Right ventricle myocardium superior (tissue), 1 donor: ENCODE measurements at places on chromosomes 12 and 14. TPM values are rescaled to one million over a fixed set of nuclear protein-coding genes. Genes with fewer than 3 reads are reported as not detected.

RASAL1 gene
- not detected for total RNA-seq

KCNA5 gene
- total RNA-seq, result 3.1 TPM

LTB4R gene
- total RNA-seq, result 1.8 TPM

IL31 gene
- not detected for total RNA-seq

DNA sequence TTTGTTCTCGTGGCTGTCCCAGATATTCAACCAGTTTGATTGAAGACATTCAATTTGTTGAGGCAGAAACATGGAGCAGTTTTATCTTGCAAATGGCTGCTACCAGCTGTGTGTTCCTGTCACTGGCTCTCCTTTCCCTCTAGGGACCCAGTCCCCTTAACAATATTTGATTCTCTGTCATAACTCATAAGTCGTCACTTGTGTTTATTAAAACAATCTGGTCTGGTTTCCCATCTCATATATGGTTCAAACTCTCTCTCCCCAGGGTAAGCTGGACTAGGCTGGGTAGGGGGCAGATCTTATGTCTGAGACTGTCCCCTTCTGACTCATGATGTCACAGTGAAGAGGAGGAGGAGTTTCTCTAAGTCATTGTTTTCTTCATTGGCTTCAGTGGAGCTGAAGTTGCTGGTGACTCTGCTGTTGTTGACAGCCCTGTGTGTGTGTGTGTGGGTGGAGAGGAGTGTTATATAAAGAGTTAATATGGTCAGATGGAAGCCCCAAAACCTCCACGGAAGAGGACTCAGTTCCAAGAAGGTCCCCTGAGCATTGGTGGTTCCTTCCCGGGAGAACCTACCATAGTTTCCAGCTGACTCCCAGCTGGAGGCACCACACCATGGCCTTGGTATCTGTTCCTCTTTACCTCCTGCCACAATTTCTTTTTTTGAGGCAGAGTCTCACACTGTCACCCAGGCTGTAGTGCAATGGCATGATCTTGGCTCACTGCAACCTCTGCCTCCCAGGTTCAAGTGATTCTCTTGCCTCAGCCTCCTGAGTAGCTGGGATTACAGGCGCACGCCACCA, 16.1 kb upstream of the GNG2 start:
- DNase-seq, result no peak

- DNase-seq, result no peak
Observed at GRCh38 chr12:130114952-130115351, 47.3 kb upstream of the FZD10 start.

GRCh38 chr14:92982956-92983355, 60.0 kb downstream of the CHGA start:
- peak; percentile 15 for DNase-seq

DNA sequence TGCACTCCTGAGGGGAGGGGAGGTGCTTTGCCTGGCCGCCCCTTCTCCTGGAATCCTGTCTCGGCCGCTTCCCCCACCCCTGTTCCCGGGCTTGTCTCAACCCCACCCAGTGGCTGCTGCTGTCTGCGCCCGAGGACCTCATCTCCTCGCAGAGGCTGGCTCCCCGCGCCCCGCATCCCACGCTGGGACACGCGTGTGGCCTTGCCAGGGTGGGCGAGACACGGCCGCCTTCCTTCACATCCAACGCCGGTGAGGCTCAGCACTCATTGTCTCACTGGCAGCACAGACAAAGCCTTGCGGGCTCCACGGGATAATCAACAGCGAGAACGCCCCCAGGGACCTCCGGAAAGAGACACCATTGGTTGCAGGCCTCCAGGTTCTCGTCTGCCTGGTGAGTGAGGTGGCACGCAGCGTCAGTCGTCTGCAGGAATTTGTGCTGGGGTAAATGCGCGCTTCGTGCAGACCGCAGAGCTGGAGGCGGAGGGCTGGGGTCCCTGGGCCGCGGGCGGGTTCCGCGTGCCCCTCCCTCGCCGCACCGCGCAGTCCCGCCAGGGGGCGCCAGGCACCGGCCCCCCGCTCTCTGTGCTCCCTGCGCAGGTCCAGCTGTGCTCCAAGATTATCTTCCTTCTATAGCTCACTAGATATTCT, 26.8 kb downstream of the CCDC177 start:
- DNase-seq, result no peak

DNA sequence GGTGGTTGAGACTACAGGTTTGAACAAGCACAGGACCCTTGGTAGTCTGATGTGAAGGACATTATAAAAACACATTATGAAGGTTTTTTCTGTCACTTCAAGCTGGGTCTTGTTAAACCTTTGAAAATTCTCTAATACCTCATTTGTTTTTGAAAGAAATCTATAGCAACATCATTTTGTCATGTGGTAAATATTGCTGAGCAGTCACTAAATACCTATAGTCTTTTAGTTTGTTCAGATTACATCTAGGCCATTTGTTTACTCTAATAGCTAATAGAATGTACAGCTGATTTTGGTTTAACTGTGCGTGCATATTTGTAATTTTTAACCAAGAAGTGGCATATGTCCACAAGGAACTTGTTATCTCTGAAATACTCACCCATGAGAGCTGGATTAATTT, 2.9 kb downstream of the PPM1A start:
- DNase-seq, result no peak

GRCh38 chr12:107497231-107497630, 188.4 kb upstream of the PWP1 start:
- DNase-seq, result no peak

- DNase-seq, result peak; percentile 73
Observed at GRCh38 chr14:68977718-68978171, 1.4 kb downstream of the ACTN1 start.

GRCh38 chr12:132270969-132271754, 58.2 kb downstream of the GALNT9 start:
- no peak for DNase-seq

DNA sequence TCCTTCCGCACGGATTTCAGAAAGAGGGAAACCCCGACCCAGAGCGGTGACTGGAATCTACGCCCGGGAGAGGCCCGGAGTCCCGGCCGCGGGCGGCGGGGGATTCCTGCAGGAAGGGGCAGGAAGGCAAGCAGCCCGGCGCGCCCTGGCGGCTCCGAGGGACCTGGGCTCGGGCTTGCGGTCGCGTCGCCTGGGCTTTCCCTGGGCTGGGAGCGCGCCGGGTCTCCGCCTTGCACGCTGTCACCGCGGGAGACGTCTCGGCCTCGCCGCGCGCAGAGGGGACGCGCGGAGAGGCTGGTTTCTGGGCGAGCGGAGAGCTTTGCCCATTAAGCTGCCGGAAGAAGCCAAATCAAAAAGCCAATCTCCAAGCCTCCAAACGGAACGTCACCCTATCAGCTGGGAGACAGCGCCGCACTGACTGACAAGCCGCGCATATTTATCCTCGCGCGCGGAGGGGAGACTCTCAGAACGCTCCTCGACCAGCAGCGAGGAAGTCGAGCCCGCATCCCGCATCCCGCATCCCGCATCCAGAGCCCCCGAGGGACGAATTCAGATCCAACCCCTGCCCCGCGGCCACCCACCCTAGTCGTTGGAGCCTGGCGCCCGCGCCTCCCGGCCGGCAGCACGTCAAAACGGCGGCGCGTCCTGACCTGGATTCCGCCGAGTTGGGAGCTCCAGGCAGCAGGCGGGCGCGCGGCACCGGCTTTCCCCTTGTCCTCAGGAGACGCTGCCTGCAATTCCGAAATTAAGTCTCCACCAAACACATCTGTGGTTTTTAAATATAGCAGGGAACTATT, at the start of gene SLC8A3:
Gene SLC8A3, minus strand, starts transcription at position 293 of the 797 bp plus-strand sequence. CDS start 20,529 bp downstream, outside the sequence.
- peak; percentile 48 for DNase-seq

DNA sequence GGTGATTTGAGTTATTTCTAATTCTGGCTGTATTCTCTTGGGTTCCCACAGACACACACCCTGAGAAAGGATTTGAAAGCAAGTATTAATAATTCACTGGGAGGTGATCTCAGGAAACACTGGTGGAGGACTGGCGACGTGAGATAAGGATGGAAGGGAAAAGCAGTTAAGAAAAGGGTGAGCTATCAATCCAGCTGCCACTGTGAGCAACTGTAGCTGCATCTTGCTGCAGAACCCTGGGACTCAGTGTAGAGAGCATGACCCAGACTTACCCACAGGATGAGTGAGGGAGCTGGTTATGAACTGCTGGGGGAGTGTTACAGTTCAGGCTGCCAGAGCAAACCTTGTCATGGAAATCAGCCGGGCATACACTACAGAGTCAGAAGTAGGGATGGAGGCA, 71.9 kb downstream of the RESF1 start:
- DNase-seq, result no peak

- DNase-seq, result no peak
Observed at GRCh38 chr12:11861864-11862600, 208.7 kb upstream of the BCL2L14 start.

DNA sequence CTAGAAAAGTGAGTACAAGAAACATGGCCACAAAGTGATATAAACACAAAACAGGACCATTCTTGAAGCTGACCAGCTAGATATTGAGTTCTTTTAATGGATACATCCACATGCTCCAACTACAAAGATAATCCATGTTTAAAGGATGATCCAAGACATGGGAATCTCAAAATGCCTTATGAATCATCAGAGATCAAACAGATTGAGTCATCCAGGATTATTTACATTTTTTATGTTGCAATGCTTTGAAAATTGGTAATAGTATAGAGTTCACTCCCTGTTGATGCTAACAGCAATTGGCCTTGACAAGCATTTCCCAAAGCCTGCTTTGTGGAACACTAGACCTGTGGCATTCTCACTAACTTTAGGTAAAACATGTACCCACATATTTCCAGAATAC, 293.0 kb upstream of the TBX3 start:
- DNase-seq, result no peak

DNA sequence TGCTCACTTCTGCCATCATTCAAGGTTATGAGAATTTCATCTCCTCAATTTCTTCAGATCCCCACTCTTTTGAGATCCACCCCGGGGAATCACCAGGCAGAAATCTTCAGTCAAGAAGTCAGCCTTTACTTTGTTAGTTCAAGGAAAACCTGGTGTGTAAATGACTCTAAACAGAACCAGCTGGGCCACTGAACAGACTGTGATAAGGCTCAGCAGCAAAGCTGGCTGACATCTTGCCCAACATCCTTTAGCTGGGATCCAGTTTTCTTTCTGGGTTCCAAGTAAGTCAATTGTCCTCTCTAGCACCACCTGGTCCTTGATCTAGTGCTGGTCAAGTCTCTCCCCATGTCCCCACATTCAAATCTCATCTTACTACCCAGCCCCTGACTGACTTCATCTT, 11.6 kb downstream of the CLMN start:
- no peak for DNase-seq

DNA sequence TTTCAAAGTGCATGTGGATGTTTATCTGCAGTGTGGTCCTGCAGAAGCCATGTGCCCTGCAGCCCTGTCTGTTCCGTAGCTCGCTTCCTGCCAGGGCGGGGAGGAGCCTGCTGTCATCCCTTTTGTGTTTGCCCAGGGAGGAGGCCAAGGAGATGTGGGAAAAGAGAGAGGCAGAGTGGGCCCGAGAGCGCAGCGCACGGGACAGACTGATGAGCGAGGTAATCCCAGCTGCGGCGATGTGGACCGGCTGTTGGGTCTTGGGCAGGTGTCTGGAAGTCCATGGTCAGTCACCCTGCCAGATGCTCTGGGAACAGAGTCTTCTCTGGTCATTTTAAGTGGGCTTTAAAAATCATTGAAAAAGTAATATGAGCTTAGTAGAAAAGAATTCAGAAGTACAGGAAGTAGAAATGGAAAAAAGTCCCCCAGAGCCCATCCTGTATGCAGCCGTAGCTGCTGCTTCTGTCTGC, 12.8 kb downstream of the TCHP start:
- no peak for DNase-seq

GRCh38 chr14:51081209-51081608, 13.7 kb downstream of the TRIM9 start:
- DNase-seq, result no peak

DNA sequence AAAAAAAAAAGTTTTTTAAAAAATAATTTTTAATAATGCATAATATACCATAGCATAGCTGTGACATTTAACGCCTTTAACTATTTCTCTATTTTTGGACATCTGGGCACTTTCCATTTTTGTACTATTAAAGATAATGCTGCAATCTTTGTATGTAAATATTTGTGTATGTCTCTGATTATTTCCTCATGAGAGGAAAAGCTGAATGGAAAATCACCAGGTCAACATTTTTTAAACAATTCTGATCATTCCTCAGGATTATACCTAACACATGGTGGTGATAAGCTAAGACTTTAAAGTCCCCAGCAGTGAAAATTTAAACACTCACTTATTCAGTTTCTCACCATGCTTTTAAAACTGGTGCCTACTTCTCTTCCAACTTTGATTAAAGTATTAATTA, 31.3 kb upstream of the NR1H4 start:
- DNase-seq, result no peak

DNA sequence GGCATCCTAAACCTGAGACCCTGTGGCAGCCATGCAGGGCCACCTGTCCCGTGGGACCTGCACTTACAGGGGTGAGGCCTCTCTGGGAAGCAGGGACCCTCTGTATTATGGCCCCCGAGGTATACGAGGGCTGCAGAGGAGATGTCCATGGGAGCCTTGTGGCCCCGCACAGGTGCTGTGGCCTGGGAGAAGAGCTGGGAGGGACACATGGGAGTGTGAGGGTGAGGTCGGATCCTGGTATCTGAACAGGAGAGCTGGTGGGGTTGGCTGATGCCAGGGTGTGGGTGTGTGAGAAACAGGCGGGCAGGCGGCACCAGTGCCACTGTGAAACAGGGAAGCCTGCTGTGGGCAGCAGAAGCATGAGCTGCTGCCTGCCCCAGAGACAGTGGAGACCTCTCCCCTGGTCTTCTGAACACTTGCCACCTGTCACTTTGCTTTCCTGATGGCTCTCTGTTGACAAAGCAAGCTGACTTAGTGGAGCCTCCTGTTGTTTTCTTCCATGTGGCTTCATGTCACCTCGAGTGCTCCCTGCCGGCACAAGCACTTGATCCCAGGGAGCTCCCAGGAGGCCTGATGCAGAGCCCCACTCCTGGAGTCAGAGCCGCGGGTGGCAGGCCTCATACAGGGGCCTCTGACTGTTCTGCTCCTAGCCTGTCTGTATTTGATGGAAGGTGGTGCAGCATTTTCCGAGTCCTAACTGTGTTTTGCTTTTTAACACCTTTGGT, 19.8 kb upstream of the AMN start:
- DNase-seq, result no peak

DNA sequence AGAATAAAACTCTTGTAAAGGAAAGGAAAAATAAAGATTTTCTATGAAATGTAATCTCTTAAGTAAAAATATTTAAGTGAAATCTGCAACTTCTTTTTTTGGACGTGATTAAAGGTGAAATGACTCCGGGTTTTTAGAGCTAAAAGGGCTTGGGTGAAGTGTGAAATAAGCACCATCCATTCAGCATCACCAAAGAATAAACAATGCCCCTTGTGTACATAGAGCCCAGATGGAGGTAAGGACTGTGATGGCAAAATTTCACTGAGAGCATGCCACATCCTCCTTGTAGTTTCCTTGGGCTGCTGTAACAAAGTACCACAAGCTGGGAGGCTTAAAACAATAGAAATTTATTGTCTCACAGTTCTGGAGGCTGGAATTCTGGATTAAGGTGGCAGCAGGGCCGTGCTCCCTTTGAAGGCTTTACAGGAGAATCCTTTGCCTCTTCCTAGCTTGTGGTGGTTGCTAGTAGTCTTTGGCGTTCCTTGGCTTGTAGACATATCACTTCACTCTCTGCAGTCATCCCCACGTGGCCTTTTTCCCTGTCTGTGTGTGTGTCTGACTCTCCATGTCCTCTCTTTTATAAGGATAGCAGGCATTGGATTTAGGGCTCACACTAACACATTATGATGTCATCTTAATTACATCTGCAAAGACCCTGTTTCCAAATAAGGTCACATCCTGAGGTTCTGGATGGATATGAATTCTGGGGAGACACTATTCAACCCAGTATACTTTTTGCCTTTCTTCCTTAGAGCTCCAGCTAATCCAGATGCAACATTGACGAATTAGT, 24.2 kb downstream of the ZNF664 start:
- no peak for DNase-seq
